ENCODE measurements at places on chromosomes 1 and 21.

GRCh38 chr1:111990026-111990877 is 784 bp upstream of the KCND3 start:
- DNase-seq, result no peak

- DNase-seq, result no peak
Observed at GRCh38 chr21:27825035-27825434, 858.1 kb upstream of the ADAMTS5 start.

GRCh38 chr1:114833421-114833820 is 21.2 kb upstream of the SYCP1 start:
- DNase-seq, result no peak

DNA sequence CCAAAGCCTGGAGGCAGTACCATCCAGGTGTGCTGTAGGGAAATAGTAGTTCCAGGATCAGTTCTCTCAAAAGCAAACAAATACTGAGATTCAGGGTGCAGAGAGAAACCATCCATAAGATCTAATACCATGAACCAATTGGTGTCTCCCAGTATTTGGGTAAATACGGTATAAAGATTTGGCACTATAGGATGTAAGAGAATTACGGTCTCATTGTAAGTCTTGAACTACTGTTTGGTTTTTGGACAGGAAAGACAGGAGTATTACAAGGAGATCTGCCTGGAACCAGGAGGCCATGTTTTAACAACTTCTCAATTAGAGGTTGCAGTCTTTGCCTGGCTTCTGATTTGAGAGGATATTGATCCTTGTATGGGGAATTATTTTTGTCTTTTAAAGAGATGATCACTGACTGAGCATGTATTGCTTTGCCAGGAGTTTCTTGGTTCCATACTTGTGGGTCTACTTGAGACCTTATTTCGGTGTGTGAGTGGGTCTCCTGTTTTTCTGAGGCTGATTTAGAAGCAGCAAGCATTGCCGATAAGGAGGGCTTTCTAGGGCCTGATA is 10.2 kb downstream of the AADACL4 start:
- peak; percentile 33 for DNase-seq

DNA sequence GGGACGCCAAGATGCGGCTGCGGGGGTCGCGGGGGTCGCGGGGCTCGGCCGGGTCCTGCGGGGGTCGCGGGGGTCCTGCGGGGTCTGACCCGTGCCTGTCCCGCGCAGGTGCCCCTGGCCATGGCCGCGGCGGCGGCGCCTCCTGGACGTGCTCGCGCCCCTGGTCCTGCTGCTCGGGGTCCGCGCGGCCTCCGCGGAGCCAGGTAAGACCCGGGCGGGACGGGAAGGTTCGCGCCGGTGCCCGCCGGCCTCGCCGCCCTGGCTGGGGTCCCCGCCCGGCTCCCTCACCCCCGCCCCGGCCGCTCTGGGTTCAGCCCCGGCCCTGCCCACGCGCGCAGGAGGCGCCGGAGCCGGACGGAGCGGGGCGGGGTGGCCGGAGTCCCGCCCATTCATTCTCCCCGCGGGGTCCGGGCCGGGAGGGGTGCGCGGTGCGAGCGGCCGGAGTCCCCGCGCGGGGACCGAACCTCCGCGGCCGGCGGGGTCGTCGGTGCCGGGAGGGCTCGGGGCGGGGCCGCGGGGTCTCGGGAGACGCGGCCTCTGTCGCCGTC is 380 bp downstream of the COL18A1 start:
- DNase-seq, result peak; percentile 77
